ENCODE measurements at places on chromosomes 4 and X. TPM values are rescaled to one million over a fixed set of nuclear protein-coding genes. Genes with fewer than 3 reads are reported as not detected.

DNA sequence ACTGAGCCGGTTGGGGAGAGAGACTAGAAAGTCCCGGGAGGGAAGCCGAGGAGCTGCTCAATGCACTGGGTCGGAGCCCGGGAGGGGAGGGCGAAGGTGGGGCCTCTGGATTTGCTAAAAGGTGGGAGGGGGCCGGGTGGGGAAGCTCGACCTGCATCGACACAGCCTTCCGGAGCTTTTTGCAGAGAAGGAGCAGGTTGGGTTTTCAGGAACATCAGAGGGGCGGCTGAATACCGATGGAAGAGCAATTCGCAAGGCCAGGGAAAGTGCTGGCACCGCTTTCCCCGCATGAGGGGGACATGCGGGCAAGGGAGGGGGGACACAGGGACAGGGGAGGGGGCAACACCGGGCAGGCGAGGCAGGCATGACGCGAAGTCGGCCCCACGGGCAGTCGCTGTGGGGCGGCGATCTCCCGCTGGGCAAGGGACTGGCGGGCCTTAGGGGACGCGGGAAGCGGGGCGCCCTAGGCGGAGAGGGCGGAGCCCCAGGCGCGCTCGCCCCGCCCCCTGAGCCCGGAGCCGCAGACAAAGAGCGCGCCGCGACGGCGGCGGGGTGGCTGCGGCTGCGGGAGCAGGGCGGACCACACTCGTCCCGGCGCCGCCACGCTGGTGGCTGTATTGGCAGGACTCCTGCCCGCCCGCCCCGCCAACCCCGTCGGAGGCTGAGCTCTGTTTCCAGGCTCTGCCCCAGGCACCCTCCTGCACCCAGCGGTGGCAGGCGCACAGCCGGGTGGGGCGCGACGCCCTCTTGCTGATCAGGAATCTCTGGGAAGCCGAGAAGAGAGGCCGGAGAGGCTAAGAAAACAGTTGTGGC is 11.6 kb downstream of the PDZD4 start:
- DNase-seq: no peak
- H3K36me3 ChIP-seq: no peaks in the 10 kb centered on the region
- peaks cover 4% of the 10 kb centered on the region for H3K27me3 ChIP-seq
- H3K27ac ChIP-seq: no peak overlapping the region

The NEIL3 gene
- total RNA-seq: 11.8 TPM

The UGT2B15 gene
- not detected for total RNA-seq

The IGSF1 gene
- total RNA-seq: not detected

DNA sequence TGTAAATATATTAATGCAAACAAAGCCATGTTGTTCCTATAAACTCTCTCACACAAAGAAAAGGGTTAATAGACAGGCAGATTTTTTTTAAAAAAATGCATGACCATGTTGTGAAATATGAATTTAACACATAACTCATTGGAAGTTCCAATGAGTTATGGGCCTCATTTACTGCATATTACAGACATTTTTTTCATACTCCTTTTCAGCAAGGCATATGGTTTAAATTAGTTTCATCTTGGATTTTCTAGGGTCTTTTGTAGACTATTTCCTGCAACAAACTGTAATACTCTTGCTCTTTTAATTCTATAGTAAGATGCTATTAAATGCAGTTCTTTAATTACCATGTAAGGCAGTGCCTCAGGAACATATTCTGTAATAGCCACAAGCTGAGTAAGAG is 323.1 kb downstream of the GBA3 start:
- H3K4me3 ChIP-seq: no peak overlapping the region
- H3K36me3 ChIP-seq: no peaks in the 10 kb centered on the region
- H3K27ac ChIP-seq: no peak overlapping the region
- no peak for DNase-seq
- H3K4me1 ChIP-seq: no peaks in the 10 kb centered on the region

The RBM47 gene
- 8.5 TPM for total RNA-seq

- H3K4me1 ChIP-seq: no peaks in the 10 kb centered on the region
- no peak overlapping the region for H3K4me3 ChIP-seq
- H3K27ac ChIP-seq: no peak overlapping the region
Measured at GRCh38 chr4:106766519-106766918, 269.6 kb downstream of the DKK2 start.

DNA sequence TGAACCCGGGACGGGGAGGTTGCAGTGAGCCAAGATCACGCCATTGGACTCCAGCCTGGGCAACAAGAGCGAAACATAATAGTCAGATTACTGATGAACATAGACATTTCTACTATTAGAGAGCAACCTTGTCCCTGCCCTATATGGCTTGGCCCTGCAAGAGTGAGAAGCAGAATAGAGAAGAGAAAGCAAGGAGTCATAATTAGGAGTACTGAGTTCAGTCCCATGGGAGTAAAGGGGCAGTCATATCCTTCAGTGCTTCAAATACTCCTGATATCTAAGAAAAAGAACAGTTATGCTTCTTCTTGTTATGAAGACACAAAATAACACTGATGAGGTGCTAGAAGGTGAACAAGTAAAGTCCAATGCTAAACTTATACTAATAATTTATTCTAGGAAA is 33.8 kb downstream of the CLDN2 start:
- H3K4me1 ChIP-seq: no peaks in the 10 kb centered on the region
- no peak overlapping the region for H3K27ac ChIP-seq
- H3K36me3 ChIP-seq: no peaks in the 10 kb centered on the region
- DNase-seq: no peak
- H3K27me3 ChIP-seq: no peaks in the 10 kb centered on the region

- H3K36me3 ChIP-seq: peaks cover 11% of the 10 kb centered on the region
- no peak overlapping the region for H3K4me3 ChIP-seq
- no peaks in the 10 kb centered on the region for H3K27me3 ChIP-seq
- no peak for DNase-seq
Measured at GRCh38 chr4:166724369-166724768, 509.9 kb downstream of the SPOCK3 start.

- no peaks in the 10 kb centered on the region for H3K4me1 ChIP-seq
- peak; percentile 54 for DNase-seq
- H3K27ac ChIP-seq: no peak overlapping the region
- no peaks in the 10 kb centered on the region for H3K27me3 ChIP-seq
- no peak overlapping the region for H3K4me3 ChIP-seq
Measured at GRCh38 chrX:153766098-153766817, 2.2 kb downstream of the PLXNB3 start.

- DNase-seq: no peak
- H3K27me3 ChIP-seq: peaks cover 20% of the 10 kb centered on the region
- no peak overlapping the region for H3K4me3 ChIP-seq
- no peaks in the 10 kb centered on the region for H3K36me3 ChIP-seq
- H3K4me1 ChIP-seq: no peaks in the 10 kb centered on the region
Measured at GRCh38 chrX:38704146-38704882, 96.9 kb upstream of the MID1IP1 start.
